IMR-90 (cell line): ENCODE measurements at places on chromosomes 1 and 21. TPM values are rescaled to one million over a fixed set of nuclear protein-coding genes. Genes with fewer than 3 reads are reported as not detected.
A peak's percentile ranks its signal among the peaks of the same experiment; 100 is the strongest.

DCST2 gene
- total RNA-seq: not detected in 2 replicates

KDF1 gene
- total RNA-seq: not detected in 2 replicates

TSPAN2 gene
- total RNA-seq: 0.18 and 0.83 TPM in 2 replicates

CRABP2 gene
- total RNA-seq: 6.1 and 6.3 TPM in 2 replicates

DIPK1A gene
- total RNA-seq: 4.7 and 7.5 TPM in 2 replicates

CLIC4 gene
- 392 and 524 TPM in 2 replicates for total RNA-seq

SLAMF1 gene
- not detected in 2 replicates for total RNA-seq

KCNT2 gene
- 0.56 and 0.72 TPM in 2 replicates for total RNA-seq

RAP1GAP gene
- total RNA-seq: under 0.01 TPM in 1 of 2 replicates, not detected in the other

RASAL2 gene
- total RNA-seq: 19.2 and 20.6 TPM in 2 replicates

FGR gene
- total RNA-seq: not detected in 2 replicates

FMO5 gene
- 0.36 and 0.83 TPM in 2 replicates for total RNA-seq

PRAMEF27 gene
- not detected in 2 replicates for total RNA-seq

CTXND2 gene
- not detected in 2 replicates for total RNA-seq

CHODL gene
- total RNA-seq: under 0.01 TPM in 1 of 2 replicates, not detected in the other

AADACL4 gene
- total RNA-seq: not detected in 2 replicates

NPPA gene
- not detected in 2 replicates for total RNA-seq

ATP1A4 gene
- not detected in 2 replicates for total RNA-seq

DNA sequence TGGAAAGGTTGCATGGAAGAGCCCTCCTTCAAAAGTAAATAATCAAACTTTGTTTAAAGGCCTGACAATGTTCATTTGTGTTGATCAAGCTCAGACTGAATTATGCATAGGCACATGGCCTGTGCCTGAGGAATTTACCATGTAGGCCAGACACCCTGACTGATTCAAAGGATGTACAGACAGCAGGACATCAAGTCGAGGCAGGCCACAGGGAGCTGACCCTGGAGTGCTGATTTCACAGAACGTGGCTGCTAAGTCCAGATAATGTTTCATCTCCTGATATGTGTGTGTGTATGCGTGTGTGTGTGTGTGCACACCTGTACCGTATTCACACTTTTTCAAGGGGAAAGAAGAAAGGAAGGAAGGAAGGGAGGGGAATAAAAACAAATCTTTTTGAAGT lies 34.1 kb downstream of the NAV1 start:
- DNase-seq: no peak

- no peak for DNase-seq
Observed at GRCh38 chr21:33844104-33844889, 71.3 kb downstream of the ATP5PO start.

DNA sequence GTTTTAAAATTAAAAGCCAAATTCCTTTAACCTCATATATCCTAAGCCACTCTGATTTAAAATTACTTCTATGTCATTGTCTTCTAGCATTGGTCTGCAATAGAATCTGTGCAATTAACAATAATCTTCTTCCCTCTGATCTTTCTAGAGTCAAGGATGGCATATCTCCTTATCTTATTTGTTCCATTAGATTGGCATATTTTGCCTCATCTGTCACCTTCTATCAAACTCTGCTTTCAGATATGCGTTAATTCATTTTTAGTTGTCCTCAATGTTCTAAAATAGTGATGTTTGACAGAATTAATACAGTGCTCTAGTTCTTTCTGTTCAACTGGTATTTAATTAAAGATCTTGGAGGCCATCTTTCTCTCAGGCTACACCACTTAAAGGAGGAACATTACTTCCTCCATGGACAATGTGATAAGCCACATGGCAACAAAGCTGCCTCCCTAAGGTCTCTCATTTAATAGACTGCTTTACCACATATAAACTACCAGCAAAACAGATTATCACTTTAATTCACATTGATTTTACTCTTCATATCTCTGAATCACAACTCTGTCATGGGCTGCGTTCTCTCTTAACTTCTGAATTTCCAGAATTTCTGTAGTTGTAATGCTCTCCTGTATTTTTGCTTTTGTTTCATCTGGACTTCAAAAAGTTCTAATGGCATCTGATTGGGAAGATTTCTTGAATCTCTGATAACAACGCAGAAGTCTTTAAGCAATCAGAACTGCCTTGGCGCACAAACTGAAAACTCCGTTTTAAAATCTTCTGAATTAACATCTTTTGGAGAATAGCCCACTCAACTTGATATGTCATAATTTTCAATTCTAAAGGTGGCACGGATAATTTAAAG lies 2.8 kb downstream of the NRIP1 start:
- no peak for DNase-seq

DNA sequence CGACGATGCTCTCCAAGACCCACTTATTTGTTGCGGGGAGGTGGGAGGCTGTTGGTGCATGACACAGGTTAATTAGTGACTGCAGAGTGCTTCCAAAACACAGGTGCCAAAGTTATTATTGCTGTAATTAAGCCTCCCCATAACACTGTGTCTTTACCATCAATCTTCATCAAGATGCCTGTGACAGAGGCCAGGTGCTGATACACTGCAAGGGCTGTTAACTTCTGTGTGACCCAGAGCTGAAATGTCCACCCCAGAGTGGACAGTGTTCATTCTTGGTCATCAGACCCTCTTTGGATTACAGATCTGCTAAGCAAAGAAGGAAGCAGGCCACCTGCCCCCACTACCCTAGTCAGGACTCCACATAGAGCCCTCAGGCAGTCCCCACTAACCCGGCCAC lies 55.5 kb downstream of the CAPN8 start:
- no peak for DNase-seq

DNA sequence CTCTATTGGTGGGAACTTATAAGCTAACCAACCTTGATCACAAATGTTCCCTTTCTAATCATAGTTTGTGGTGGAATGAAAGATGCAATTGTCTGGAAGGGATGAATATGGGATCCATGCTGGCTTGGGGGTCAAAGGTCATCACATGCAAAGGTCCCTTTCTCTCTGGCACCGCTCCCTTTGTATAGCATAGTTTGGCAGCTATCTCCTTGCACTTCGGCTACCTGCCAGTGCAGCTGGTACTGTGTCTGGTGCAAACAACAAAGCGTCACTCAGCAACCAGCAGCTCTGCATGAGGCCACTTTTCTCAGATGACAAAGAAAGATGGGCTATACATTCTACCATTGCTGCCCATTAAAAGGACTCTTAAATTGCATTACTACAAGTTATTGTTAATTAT lies 188.2 kb upstream of the NFIA start:
- DNase-seq: no peak

DNA sequence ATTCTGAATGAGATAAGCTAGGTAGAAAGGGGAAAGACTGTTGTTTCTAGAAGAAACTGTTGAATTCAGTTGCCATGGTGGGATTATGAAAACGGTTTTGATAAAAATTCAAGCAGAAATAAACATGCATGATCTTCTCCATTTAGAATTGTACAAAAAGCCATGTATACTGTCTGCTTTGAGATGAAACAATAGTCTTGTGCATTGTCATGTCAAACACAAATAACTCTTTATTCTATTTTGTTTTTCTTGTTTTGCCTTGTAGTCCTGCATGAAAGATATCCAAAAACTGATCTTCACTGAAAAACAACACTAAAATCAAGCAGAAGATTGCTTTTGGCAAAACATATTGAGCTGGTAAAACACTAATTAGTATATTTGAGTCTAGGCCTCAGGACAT lies 659.9 kb downstream of the LTN1 start:
- DNase-seq: no peak

DNA sequence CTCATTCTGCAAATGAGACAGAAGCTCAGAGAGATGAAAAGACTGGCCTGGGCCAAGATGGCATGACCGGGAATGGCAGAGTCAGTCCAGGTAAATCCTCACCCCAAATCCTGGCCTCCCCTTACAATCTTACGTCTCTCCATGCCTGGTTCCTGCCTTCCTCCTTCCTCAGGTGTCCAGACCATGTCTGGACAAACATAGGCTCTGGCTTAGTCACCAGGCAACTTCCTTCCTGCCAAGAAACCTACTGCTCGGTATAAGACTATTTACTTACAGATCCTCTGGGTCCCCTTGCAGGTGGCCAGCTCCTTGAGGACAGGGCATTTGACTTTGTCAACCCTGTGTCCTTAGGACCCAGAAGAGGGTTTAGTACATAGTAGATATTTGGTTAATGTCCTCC lies 69.4 kb upstream of the ROR1 start:
- DNase-seq: peak; percentile 22

GRCh38 chr1:78277253-78277652 lies 213.5 kb upstream of the PTGFR start:
- DNase-seq: peak; percentile 85

DNA sequence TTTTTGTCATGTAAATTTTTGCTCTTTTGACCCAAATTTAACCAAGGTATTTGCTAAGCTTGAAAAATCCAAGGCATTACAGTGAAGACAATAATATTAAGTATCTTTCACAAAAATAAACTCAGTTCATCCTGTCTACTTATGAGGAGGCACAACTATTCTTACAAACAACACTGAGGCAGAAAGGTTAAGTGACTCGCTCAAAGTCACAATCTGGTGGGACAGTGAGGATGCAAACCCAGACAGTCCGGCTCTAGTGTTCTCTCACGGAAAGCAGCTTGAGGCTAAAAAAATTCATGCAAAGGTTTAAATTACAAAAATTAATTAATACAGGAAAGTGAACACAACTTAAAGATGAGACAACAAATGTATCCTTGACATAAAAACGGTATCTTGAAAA lies 125.3 kb downstream of the SIPA1L2 start:
- peak; percentile 33 for DNase-seq

GRCh38 chr1:85220756-85221201 lies 20.0 kb upstream of the SYDE2 start:
- peak; percentile 70 for DNase-seq

- DNase-seq: peak; percentile 73
Observed at GRCh38 chr1:12415038-12415466, 185.2 kb downstream of the VPS13D start.

DNA sequence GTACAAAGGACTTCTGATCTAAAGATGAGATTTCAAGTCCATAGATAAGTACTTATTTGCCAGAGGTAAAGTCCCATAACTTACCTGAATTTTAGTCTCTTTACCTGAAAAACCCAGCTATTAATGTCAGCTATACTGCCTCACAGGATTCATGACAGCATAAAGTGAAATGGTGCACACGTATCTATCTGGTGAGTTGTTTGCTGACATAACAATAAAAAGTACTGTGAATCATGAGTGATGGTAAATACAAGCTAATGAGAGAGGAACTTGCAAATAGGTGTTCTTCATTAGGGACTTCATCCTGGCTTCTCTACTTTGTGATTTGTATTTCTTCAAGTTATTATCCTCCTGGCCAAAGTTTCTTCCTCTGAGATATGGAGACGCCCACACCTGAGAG lies 225.1 kb upstream of the C8B start:
- DNase-seq: no peak

DNA sequence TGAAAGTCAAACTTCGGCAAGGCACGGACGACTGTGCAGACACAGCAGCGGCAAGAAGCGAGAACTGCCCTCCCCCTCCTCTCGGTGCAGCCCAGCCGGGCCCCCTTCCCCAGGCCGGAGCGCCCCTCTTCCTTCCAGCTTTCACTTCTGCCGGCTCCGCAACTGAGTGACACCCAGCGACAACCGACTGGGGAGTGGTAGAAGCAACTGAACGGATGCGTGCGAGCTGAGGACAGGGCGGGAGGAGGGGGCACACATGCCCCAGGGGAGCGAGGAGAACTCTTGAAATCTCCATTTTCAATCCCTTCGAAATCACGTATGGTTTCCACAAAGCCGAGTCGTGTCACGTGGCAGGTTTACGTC lies 146.6 kb downstream of the PGBD5 start:
- DNase-seq: no peak

DNA sequence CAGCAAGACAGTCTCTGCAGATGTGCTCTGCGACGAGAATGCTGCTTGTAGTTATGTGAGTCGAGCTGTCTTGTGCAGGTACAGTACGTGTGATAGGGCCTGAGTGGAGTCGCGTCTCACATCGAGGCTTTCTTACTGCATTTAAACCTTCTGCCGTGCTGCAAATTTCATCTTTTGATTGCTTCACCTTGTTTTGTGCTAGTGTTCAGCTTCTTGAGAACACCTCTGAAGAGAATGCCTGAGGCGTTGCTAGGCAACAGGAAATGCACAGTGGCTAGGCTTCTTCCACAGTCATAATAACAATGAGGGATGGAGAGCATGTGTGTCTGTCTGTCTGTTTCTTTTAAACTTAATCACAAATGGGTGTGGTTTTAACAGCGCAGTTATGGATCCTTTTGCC lies 52.9 kb downstream of the MRPS6 start:
- DNase-seq: peak; percentile 53

DNA sequence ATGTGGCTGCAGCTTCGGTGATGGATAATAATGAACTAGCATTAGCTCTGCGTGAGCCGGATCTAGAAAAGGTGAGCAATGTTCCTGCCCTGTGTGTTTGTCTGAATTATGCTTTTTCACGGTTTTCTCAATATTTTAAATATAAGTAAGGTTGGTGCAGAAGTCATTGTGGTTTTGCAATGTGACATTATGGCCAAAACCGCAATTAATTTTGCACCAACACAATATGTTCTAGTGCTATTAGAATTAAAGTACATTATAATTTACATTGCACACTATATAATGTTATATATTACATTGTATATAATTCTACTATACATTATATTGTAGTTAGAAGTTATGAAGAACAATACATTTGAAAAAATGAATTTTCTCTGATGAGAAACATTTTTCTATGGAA lies 255.8 kb downstream of the ZP4 start:
- no peak for DNase-seq

DNA sequence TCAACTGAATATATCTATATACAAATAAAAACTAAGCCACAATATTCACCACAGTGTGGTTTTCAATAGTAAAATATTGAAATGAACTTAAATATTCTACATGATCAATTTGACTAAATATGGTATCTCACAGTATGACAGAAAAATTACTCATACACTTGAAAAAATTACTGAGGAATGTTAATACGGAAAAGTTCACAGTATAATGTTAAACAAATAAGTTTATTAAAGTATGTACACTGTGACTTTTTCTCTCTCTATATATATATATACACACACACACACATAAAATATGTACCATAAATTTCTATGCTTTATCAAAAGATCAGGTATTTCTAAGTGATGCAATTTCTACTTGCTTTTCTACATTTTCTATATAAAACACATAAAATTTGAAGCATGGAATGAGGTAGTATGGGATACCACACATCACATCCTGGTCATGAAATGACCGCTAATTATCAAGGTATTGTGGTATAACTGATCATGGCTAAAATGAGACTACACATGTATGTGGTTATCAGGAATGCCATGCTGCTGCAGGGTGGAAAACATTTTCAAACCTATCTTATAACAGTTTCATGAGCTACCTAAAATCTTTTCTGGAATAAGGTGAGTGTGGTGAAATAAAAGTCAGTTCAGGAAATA lies 102.3 kb downstream of the CDC42BPA start:
- peak; percentile 16 for DNase-seq

- peak; percentile 90 for DNase-seq
Observed at GRCh38 chr21:44006017-44006619, 6.0 kb upstream of the TRAPPC10 start.
